ENCODE measurements at places on chromosomes 11 and 22.

GRCh38 chr11:45247433-45247832 lies 38.7 kb downstream of the SYT13 start:
- DNase-seq = no peak

DNA sequence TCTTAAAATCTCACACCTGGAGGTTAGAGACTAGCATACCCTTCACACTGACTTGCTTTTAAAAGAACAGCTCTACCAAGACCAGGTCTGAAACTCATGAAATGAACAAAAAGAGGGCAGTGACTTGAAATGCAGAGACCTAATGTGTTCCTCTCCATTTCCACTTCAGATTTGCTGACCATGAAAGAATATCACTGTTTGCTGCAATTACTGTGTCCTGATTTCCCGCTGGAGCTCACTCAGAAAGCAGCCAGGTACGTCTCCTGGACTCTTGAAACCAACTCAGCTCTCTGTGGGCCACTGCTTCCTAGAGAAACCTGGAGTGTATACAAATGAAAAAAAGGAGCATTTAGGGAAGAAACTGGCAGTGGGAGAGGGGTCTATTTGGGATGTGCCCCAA lies 39.2 kb downstream of the ARFGAP2 start:
- no peak for DNase-seq

- no peak for DNase-seq
Observed at GRCh38 chr22:37026325-37026724, 6.8 kb downstream of the MPST start.

DNA sequence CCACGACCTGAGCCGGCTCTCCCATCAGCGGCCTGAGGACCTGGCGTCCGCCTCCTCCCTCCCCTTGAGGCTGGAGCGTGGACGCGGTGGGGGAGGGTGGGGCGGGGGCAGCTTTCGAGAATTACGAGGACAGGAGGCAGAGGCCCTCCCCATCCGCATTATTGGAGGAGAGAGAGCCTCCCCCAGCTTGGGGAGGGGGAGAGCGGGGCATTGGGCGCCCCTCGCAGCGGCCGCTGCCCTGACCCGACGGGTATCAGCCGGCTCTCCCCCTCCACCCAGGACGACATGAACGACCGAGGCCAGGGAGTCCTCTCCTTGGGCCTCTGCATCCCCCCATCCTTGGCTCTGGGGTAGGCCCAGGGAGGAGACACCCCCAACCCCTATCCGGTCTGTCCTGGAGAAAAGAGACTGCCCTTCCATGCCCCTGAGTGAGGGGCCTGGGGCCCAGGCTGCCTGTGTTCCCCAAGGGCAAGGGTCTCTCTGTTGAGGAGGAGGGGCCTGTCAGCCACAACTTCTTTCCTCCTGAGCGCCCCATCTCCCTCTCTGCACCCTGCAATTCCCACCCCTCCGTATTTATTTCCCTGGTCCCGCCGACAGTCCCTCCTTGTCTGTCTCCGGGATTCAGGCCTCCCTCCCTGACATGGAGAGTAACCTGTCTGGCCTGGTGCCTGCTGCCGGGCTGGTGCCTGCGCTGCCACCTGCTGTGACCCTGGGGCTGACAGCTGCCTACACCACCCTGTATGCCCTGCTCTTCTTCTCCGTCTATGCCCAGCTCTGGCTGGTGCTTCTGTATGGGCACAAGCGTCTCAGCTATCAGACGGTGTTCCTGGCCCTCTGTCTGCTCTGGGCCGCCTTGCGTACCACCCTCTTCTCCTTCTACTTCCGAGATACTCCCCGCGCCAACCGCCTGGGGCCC lies 495 bp downstream of the GPR137 start:
- DNase-seq = no peak

DNA sequence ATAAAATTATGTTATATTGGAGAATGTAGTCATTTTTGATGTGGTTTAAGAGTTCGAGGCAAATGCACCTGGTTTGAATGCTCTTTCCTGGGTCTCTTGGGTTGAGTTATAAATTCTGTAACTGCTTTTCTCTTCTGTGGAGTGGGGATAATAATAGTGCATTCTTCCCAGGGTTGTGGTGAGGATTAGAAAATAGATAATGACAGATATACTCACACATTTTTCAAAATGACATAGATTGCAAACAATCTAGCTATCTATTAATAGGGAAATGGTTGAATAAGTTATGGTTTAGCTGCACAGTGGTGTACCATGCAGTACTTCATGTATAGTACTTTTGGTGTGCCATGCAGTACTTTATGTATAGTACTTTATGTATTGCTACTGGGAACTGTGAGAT lies 67.4 kb downstream of the SWAP70 start:
- DNase-seq = no peak

- no peak for DNase-seq
Observed at GRCh38 chr11:128830290-128831173, 36.6 kb downstream of the KCNJ1 start.

- no peak for DNase-seq
Observed at GRCh38 chr11:101759771-101760450, 154.9 kb upstream of the CEP126 start.

DNA sequence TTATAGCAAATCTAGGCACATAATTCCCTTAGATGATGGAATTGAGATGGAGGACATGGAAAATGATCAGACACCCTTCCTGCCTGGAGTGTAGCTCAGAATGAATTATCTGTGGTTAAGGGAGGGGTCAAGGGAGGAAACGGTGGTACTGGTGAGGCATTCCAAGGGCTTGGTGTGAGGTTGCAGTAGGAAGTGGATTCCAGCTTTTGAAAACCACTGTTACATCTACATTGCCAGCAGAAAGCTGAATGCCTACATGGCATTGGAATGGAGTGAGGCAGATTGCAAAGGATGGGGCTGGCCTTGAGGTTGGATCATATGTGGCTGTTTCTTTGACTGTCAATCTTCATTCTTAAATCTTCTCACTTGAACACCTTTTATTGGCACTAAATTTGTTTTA lies 684.4 kb downstream of the NTM start:
- no peak for DNase-seq

DNA sequence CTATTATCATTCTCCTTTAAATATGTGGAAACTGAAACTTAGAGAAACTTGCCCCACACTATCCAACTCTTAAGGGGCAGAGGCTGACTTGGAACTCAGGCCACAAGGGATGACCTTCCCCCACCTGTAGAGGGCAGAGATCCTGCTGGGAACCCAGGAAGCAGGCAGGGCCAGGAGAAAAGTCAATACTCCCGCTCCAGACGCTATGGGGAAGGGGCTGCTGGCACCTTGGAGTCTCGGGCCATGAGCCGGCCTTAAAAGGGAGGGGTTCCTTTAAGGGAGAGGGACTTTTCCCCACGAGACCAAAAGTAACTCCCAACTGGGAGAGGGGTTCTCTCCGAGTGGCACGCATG lies 620 bp upstream of the ANO5 start:
- DNase-seq = no peak

DNA sequence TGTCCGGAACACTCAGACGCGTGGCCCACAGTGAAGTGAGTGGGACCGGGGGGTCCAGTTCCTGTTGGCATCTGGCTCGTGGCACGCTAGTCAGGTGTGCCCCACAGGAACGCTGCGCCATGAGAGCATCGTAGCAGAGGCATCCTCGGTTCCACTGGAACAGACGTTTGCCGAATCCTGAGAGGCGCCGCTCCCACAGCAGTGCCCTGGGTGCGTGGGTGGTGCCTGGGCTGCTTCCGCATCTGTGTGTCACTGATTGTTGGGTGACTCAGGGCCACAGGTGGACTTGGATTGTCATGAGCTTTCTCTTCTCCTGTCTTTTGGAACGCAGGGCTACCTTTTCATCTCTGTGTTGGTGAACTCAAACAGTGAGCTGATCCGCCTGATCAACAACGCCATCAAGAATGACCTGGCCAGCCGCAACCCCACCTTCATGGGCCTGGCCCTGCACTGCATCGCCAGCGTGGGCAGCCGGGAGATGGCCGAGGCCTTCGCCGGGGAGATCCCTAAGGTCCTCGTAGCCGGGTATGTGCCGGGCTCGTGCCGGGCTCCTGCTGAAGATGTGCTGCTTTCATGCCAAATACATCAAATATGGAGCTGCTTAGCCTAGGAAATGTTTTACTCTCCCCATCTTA lies 46.2 kb downstream of the AP2A2 start:
- DNase-seq = no peak

- DNase-seq = no peak
Observed at GRCh38 chr11:118635642-118636041, 28.2 kb downstream of the PHLDB1 start.

GRCh38 chr22:30537083-30537731 lies 9.3 kb downstream of the SEC14L6 start:
- no peak for DNase-seq

DNA sequence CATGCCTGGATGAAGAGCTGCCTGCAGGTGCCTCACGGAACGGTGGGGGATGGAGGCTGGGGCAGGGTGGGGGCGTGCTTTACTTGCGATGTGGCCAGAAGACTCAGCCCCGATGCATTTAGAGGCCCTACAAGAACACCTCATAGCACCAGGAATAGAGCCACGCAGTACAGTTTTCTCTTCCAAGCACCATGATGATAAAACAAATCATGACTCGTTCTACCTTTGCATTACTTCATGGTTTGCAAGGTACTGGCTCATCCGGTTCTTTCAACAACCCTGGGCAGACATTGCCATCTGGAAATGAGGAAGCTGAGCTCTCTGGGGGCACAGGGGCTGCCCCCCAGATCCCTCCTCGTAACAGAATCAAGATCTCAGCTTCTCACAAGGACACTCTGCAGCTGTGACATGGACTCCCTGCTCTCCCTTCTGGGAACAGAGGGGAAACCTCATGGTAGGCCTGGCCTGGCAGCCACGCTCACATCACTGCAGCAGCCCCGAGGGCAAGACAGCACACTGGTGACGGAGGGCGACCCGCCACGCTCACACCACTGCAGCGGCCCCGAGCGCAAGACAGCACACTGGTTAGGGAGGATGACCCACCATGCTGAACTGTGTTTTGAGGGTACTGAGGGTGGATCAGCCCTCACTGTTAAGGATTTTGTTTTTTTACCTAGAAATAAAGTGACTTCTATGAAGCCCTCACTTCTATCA lies 46.9 kb downstream of the PHF21B start:
- no peak for DNase-seq

GRCh38 chr11:6498121-6498520 lies 1.0 kb downstream of the DNHD1 start:
- no peak for DNase-seq

DNA sequence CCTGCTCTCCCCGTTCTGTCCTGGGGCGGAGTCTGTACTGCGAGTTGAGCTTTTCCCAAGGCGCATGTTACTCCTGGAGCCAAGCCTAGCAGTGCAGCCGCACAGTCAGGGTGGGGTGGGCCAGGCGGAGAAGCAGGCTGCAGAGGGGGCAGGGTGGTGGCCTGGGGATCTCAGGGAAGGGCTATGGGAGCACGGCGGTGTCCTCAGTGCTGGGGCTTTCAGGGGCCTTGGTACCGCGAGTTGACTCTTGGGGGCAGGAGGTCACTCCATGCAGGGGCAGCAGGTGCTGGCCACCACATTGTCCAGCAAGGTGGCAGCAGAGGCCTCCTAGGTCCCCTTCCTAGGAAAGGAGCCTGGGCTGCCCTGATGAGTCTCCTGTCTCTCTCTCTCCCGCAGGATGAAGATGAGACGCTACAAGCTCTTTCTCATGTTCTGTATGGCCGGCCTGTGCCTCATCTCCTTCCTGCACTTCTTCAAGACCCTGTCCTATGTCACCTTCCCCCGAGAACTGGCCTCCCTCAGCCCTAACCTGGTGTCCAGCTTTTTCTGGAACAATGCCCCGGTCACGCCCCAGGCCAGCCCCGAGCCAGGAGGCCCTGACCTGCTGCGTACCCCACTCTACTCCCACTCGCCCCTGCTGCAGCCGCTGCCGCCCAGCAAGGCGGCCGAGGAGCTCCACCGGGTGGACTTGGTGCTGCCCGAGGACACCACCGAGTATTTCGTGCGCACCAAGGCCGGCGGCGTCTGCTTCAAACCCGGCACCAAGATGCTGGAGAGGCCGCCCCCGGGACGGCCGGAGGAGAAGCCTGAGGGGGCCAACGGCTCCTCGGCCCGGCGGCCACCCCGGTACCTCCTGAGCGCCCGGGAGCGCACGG lies 14.9 kb upstream of the MIEF1 start:
- no peak for DNase-seq

DNA sequence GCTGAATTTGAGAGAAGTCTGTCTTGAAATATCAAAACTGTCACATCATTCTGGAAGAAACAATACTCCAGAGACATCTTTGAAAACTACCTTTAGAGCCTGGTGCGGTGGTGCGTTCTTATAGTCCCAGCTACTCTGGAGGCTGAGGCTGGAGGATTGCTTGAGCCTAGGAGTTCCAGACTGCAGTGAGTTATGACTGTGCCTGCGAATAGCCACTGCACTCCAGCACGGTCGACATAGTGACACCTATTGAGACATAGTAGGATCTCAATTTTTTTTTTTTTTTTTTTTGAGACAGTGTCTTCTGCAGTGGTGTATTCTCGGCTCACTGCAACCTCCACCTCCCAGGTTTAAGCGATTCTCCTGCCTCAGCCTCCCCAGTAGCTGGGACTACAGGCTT lies 11.5 kb upstream of the AIFM3 start:
- no peak for DNase-seq

- no peak for DNase-seq
Observed at GRCh38 chr22:44304354-44304753, 8.4 kb downstream of the SHISAL1 start.

GRCh38 chr11:1024597-1025409 lies 11.7 kb downstream of the MUC6 start:
- no peak for DNase-seq

DNA sequence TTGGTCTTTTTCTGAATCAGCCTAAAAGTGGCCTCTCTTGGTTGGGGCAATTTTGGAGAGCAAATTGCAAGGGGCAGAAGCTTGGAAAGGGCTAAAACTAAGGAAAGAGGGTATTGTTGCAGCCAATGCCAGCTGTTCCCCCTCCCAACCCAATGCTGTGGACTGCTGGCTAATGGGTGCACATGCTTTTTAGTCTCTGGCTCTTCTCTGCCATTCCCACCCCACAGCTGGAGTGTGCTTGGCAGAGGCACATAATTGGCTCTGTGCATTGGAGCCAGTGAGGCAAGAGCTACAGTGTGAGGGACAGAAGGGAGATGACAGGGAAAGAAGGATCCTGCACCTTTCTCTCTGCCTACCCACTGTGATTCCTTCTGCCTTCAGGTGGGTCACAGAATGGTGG lies 140.0 kb downstream of the NECTIN1 start:
- DNase-seq = no peak

- no peak for DNase-seq
Observed at GRCh38 chr11:121309688-121310087, 17.1 kb downstream of the SC5D start.

GRCh38 chr11:15112131-15112541 lies 2.6 kb upstream of the INSC start:
- DNase-seq = no peak

Data from stimulated activated CD4-positive, alpha-beta T cell treated with anti-CD3 and anti-CD28 coated beads, Interleukin-12 subunit alpha, Interleukin-12 subunit beta, amount 100 ng/mL, for 4 hours (primary cell).